ENCODE measurements at places on chromosomes 13 and 19. TPM values are rescaled to one million over a fixed set of nuclear protein-coding genes. Genes with fewer than 3 reads are reported as not detected.

DNA sequence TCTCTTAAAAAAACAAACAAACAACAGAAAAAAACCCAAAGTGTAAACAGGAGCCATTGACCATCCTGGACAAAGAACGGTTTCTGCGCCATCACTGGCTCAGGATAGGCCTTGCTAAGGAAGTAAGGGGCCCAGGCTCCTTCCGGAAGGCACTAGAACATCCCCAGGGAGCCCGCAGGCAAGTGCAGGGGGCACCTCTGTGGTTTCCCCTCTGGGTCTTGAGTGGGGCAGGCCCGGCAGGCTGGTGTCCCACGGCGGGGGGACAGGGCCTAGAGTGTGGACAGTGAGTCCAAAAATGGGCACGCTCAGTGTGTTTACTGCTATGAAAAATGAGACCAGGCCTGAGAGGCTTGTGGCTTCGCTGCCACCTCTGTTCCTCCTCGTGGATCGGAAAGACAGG is 14.8 kb upstream of the RANBP3 start:
- DNase-seq = no peak

ANKLE1 gene
- total RNA-seq = 0.38 TPM

- DNase-seq = peak; percentile 29
Measured at GRCh38 chr19:13401388-13401787, 104.9 kb downstream of the CACNA1A start.

DNA sequence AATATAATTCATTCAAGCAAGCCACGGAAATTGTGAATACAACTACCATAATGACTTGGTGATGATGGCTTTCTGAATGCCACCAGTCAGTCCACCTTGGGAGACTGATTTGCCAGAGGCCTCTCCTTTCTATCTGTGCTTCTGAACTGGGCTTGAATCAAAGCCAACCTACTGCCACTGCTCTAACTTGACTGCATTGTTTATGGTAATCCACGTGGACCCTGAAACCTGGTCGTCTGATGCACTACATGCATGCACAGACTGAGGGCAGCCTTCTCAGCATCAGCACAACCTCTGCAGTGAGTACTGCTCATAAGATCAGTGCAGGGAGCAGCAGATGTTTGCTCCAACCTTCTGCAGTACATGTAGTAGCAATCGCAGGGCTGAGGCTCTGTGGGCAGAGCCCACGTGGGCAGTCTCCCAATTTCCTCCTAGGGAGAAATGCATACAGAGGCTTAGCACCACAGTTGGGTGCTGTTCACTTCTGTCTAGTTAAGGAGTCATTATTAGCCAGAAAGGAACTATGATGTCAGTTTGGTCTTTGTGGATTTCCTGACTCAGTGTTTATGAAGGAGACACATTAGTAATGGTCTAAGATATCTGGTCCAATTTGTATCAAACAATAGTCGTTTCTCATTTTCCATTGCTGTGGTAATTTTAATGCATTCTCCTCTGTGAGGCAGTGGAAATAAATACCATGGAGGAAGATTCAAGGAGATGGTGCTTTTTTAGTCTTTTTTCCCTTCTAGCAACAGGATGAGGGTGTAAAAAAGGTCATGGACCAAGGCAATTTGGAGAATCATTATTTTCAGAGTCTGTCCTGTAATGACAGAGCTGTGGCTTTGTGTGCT is 82.5 kb downstream of the AKAP11 start:
- peak; percentile 74 for DNase-seq

NLRP9 gene
- total RNA-seq = not detected

ZNF888 gene
- total RNA-seq = 13.2 TPM

- DNase-seq = no peak
Measured at GRCh38 chr19:16017138-16017490, 59.2 kb upstream of the TPM4 start.

- no peak for DNase-seq
Measured at GRCh38 chr13:60137911-60138560, 25.7 kb downstream of the DIAPH3 start.

GRCh38 chr19:50300814-50301606 is 28.2 kb downstream of the KCNC3 start:
- DNase-seq = peak; percentile 77

- DNase-seq = peak; percentile 71
Measured at GRCh38 chr13:109154546-109154945, 525.1 kb downstream of the MYO16 start.

- no peak for DNase-seq
Measured at GRCh38 chr13:53341144-53341510, 312.5 kb downstream of the OLFM4 start.

GRCh38 chr19:48513289-48514122 is 1.9 kb upstream of the LMTK3 start:
- peak; percentile 62 for DNase-seq

SHANK1 gene
- under 0.01 TPM for total RNA-seq

DNA sequence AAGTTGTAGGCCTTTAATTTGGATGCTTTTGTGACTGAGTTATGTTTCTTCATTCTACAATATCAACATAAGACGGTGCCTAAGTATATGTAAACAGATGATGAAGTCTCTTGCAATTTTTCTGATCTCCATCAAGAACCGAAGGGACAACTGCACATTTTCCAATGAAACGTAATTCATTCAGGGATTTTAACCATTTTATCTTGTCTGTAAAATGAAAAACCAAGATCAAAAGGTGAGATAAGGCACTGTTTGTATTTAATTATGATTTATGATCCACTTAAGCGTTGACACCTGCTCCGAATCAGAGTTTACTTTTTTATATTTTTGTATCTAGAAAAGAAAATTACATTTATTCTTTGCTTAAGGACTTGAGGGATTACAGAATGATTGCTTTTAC is 556.8 kb upstream of the ARGLU1 start:
- DNase-seq = no peak

- DNase-seq = peak; percentile 79
Measured at GRCh38 chr13:104310861-104311260, 1244.6 kb upstream of the SLC10A2 start.

DNA sequence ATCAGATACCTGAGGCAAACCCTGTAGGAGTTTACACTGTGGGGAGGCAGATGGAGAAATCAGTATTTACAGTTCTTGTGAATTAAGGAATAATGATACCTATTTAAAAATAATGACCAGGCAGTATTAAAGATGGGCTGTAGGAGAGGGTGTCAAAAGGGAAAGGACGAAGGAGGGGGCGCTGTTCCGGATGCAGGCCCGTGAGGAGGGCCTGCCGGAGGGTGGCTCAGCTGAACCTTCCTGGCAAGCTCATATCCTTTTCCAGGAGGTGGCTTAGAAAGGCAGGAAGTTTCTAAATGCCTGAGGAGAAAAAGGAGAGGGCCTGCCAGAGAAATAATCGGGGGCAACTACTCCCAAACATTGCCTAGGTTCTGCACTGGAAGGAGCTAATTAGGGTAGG is 46.6 kb downstream of the MBNL2 start:
- DNase-seq = no peak

DNA sequence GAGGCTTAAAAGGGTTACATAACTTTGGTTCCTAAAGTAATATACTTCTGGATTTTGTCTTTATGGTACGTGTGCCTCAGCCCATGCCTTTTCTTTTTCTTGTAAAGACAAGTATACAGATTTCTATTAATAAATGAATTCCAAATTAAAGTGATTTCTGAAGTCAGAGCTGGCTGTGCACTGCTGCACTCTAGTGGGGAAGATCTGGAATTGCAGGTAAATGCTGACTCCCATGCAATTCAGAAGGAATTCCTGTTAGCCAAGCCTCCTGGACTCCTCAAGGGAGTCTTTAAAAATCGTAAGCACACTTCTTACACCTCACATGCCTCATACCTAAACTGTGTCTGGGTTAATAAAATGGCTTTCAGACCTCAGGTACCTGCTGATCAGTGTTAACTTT is 118.4 kb upstream of the SLC7A1 start:
- DNase-seq = no peak

DNA sequence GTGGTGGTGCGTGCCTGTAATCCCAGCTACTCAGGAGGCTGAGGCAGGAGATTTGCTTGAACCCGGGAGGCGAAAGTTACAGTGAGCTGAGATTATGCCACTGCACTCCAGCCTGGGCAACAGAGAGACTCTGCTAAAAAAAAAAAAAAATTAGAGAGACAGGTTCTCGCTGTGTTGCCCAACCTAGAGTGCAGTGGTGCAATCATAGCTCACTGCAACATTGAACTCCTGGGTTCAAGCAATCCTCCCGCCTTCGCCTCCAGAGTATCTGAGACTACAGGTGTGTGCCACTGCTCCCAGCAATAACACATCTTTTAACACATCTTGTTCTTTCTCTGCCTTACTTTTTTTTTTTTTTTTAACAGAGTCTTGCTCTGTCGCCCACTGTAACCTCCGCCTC is 32.7 kb downstream of the CLEC17A start:
- no peak for DNase-seq

SLITRK5 gene
- under 0.01 TPM for total RNA-seq

GRCh38 chr19:33767898-33768413 is 28.7 kb upstream of the KCTD15 start:
- no peak for DNase-seq

- DNase-seq = no peak
Measured at GRCh38 chr13:86003029-86003428, 203.8 kb upstream of the SLITRK6 start.

DNA sequence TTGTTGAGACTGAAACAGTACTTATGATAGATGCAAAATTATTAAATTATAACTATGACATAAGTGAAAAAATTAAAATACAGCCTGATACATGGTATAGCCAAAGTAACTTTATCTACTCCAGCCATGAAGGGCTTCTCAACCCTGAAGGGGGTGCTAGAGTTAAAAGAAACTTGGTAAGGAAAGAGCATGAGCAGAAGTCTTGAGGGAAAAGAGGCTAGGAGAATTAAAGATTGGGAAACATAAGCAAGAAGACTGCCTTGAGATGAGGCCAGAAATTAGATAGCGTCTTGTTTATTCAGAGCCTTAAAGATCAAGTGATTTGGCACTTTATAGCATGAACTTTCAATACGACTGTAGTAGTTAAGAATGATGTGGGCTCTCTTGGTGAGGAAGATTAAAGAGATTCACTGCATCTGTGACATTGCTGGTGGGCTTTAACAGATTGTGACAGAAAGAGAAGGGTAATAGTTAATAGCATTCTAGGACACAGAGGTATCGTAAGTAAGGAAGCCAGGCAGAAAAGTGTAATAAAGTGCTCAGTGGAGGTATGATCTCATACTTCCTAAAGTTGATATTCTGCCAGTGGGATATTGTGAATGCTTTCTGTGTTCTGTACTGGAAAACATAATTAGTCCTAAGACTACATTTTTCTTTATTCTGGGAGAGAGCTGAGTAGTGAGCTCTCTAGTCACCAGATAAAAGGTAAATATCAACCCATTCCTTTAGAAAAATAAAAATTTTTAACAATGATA is 385.4 kb upstream of the PRR20A start:
- DNase-seq = peak; percentile 26

LPAR2 gene
- total RNA-seq = 5.6 TPM

DNA sequence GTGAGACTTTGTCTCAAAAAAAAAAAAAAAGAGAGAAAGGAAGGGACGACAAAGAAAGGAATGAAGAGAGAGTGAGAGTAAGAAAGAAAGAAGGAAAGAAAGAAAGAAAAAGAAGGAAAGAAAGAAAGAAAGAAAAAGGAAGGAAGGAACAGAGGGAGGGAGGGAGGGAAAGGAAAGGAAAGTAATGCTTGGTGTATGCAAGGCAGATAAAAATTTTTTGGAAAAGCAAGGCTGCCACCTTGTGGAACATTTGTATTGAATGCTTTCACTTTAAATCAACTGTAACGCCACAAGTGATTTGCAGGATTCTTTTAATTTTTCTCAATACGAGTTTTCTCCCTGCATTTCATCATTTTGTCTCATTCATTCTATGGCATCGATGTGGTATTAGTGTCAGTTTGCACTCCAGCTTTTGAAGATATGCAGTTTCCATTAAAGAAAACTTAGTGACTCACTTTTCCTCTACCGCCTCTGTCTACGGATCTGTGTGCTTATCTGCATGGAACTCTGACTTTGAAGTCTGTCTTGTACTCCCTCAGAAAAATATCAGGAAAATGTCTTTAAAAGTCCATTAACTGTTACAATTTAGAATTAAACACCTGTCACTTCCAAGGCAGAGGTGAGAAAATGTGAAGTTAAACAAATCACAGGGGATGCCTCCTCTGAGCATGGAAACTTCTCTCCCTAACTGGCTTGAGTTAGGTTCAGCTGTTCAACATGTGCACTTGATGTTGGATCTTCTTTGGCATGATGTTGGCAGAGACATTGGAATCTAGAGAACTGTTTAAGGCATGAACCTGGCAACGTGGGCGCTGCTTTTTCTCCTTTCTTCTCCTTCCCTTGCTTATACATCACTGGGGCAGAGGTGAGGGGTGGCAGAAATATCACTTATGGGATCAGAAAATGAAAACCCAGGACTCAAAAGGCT is 20.0 kb upstream of the ZDHHC20 start:
- DNase-seq = peak; percentile 69

- no peak for DNase-seq
Measured at GRCh38 chr13:97934590-97934989, 18.9 kb upstream of the IPO5 start.

- no peak for DNase-seq
Measured at GRCh38 chr19:17836530-17836929, 11.3 kb downstream of the JAK3 start.

DNA sequence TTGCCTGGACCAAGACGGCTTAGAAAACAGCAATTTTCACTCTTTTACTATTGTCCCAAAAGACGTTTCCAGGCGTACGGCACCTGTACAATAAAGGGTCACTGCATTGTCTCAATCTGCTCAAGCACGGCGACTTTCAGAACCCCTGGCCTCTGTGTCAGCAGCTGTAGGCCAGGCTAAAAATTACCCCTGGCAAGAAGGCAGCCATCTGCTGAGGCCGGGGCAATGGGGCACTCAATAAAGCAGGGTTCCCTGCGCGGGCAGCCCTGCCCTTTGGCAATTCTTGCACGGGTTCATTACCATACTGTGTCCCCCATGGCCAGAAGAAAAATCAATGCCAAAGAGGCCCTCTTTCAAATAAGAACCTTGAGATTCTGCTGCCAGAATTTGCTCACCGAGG is 52.1 kb downstream of the STK24 start:
- DNase-seq = no peak

TGFBR3L gene
- 1.9 TPM for total RNA-seq

- DNase-seq = no peak
Measured at GRCh38 chr19:8609279-8610040, 1.1 kb downstream of the ADAMTS10 start.

Measured in bronchial epithelial cell (primary cell).